ENCODE measurements at places on chromosomes 3 and 15.

- no peak for DNase-seq
Measured at GRCh38 chr15:73355612-73356265, 13.0 kb downstream of the HCN4 start.

GRCh38 chr3:72999951-73000350 is 3.3 kb downstream of the PPP4R2 start:
- DNase-seq: no peak

DNA sequence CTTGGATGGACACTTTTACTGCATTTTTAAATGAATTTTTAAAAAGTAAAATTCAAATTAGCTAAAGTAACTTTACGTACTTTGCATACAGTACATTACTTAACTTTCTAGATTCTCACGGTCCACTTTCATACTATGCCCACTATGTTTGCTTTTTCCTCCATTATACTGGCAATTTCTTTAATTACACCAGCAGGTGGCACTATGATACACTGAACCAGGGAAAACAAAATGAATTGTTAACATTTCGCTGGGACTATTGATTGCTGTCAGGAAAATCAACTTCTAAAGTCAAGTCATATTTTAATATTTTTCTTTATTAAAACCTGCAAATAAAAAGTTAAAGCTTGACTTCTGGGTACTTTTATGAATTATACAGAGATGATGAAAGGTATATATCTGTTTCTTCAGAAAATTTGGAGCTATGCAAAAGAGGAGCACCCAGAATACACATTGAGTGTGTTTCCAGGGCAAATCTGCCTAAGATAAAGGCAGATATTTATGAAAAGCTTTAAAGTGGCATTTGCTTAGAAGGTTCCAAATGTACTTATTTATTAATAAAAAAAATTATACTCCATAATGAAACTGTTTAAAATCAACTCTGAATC is 21.8 kb upstream of the POU1F1 start:
- DNase-seq: no peak

DNA sequence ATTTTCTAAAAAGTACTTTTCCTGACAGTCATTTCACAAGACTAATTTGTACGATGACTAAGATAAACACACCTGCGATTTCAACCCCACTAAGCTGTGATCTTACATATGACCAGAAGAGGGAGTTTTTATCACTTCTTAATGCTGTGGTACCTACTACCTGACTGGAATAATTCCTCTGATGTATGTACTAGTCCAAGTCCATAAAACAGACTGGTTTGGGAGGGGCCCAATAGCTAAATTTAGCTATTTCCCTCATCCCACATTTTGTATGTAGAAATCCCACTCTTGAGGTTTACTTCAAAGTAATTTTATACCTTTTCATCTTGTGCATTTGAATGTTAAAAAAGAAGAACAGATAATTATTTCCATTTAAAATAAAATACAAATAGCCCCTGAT is 49.7 kb upstream of the SCAANT1 start:
- DNase-seq: no peak

DNA sequence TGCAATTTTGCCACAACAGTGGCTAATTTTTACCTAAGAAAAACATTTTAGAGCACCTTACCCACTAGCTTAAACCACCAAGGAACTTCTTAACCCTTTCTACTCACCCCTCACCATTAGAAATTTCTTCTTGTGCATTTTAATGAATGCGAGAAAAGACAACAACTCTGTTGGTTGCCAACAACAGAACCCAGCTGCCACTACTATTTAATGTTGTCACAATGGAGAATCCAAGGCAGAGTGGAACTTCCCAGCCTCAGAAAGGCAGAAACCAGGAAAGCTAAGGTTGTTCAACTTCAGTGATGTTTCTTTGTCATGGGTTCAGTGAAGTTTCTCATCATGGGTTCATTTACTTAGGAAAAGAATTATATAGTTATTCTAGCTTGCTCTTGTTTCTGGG is 325.2 kb upstream of the ARL6 start:
- DNase-seq: no peak

- DNase-seq: no peak
Measured at GRCh38 chr15:52234596-52235541, 43.7 kb upstream of the GNB5 start.

GRCh38 chr3:94291686-94292085 is 228.8 kb downstream of the NSUN3 start:
- DNase-seq: no peak

DNA sequence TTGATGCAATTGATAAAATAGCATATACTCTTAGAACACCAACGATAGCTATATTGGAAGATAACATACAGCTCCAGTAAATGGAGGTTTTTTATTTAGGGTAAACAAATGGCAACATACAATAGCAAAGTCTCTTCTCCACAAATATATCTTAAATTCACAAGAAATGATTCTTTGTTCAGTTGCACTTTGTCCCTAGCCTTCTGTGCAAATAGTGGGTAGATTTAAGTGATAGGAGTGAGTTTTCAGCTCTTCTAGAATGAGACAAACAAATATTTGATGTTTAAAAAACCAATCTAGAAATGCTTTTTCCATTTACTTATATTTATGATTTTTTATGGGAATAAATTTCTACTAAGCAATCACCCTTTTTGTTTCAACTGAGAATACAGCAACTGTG is 253.8 kb downstream of the NEK10 start:
- DNase-seq: no peak

DNA sequence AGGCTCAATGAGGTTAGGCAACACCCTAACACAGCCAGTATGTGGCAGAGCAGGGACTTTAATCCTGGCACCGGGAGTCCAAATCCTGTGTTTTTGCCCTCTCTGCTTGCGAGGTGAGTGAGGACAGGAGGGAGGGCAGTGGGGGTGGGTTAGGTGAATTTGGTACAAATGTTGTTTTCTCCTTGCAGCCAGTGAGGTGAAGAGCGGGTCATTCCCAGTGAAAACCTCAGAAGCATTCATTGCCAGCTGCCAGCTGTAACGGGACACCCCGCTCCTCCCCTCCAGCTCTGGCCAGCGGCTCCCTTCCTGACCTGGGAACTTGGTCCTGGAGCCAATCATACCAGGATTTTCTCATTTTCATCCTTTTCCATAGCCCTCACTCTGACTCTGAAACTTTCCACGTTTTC is 45.7 kb upstream of the RAB6B start:
- DNase-seq: peak; percentile 83

- DNase-seq: peak; percentile 31
Measured at GRCh38 chr3:38345879-38346586, 552 bp upstream of the XYLB start.

GRCh38 chr3:24336101-24336500 is 158.5 kb downstream of the THRB start:
- DNase-seq: no peak

- DNase-seq: no peak
Measured at GRCh38 chr3:108099244-108099643, 8.4 kb upstream of the CD47 start.

- no peak for DNase-seq
Measured at GRCh38 chr3:172315401-172316091, 132.7 kb downstream of the GHSR start.

DNA sequence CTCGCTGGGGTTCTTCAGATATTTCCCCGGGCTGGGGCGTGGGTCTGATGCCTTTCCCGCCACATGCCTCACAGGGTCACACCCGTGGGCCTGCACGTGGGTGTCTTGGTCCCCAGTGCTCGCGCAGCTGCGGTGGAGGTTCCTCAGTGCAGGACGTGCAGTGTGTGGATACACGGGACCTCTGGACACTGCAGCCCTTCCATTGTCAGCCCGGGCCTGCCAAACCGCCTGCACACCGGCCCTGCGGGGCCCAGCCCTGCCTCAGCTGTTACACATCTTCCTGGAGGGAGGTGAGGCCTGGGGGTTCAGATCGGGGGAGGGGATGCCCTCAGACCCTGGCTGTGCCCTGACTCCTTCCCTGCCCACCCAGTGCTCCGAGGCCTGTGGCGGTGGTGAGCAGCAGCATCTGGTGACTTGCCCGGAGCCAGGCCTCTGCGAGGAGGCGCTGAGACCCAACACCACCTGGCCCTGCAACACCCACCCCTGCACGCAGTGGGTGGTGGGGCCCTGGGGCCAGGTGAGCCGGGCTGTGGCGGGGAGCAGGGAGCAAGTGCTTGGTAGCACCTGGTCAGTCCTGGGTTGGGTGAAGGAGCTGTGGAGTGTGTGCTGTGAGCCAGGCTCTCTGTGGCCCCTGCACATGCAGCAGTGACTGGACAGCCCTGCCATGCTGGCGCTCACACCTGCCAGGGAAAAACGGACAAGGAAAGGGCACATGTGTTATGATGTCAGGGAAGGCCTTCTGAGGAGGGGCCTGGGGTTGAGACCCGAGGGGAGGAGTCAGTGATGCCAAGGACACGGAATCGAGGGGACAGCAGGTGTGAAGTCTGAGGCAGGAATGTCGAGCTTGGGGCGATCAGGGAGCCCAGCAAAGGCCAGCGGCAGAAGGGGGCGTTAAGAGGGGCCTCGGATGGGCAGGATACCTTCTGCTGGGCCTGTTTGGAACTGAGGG is 88.9 kb downstream of the TBC1D2B start:
- no peak for DNase-seq

- DNase-seq: no peak
Measured at GRCh38 chr3:9497821-9498565, 55.6 kb downstream of the LHFPL4 start.

GRCh38 chr15:68328964-68329363 is 51.4 kb downstream of the FEM1B start:
- no peak for DNase-seq

DNA sequence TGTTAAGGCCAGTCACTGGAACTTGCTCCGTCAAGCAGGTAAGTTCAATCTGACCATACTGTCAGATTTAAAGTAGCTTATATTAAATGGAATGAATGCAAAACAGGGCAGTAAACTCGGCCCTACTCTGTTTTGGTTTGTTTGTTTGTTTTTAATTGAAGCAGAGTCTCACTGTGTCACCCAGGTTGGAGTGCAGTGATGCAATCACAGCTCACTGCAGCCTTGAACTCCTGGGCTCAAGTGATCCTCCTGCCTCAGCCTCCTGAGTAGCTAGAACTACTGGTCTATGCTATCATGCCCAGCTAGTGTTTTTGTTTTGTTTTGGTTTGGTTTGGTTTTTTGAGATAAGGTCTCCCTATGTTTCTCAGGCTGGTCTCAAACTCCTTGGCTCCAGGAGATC is 305.0 kb downstream of the FEZF2 start:
- DNase-seq: no peak

GRCh38 chr15:95558131-95558530 is 772.4 kb upstream of the NR2F2 start:
- no peak for DNase-seq

- DNase-seq: no peak
Measured at GRCh38 chr3:62011666-62012065, 361.7 kb downstream of the FEZF2 start.

DNA sequence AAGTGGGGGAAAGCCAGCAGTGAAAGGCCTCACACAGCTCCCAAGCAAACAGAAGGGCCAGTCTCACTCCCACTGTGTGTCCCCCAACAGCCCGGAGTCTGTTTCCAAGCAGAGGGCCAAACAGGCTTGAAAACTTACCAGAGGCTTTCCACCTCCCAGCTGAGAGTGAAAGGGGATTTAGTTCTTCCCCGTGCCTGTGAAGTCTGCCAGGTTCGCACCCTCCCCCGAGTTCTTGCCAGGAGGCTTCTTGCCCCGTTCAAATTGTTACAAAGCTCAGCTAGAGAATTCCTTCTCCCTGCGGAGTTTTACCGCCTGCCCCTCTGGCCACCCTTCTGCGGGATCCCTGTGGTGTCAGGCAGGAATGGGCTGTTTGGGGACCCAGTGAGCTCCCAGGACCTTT is 68.0 kb upstream of the WNT7A start:
- no peak for DNase-seq

GRCh38 chr3:13277860-13278531 is 142.1 kb downstream of the NUP210 start:
- DNase-seq: no peak

GRCh38 chr3:81426826-81427577 is 334.4 kb downstream of the GBE1 start:
- no peak for DNase-seq

GRCh38 chr3:191085091-191085490 is 114.0 kb upstream of the OSTN start:
- DNase-seq: peak; percentile 43

- DNase-seq: no peak
Measured at GRCh38 chr3:64900156-64900555, 212.4 kb upstream of the ADAMTS9 start.

DNA sequence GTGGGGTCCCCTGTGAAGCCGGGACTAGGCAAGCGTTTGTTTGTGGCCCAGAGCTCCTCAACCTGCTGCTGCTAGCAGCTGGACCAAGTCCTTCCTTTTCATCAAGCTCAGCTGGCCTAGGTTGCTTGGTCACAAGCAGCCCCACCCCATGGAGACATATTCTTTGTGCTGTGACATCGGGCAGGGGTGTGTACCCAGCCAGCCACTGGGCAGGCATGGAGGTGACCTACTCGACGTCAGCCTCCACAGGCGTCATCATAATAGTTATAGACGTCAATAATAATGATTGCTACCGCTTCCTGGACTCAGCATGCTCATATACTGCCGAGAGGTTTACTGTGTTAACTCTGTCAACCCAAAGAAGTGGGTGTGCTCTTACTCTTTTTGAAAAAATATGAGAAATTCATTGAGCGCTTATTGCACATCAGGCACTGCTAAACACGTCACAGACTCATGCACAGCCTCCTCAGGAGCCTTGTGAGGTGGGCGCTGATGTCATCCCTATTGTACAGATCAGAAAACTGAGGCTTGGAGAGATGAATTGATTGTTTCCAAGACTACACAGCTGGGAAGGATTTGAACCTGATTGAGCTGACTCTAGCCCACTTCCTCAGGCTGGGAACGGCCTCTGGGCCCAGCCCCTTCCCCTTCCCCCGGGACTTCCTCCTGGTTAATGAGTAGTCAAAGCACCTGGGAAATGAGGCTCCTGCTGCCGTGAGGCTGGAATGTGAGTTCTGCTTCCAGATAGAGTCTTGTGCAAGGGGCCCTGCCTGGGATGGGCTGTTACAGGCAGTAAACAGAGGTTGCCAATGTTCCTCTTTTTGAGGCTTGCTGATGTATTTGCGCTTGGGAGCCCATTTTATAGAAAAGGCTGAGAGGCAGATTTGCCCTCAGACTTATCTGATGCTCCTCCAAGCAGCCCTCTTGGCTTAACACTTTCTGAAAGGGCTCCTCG is 16.2 kb downstream of the SLC6A6 start:
- DNase-seq: no peak

DNA sequence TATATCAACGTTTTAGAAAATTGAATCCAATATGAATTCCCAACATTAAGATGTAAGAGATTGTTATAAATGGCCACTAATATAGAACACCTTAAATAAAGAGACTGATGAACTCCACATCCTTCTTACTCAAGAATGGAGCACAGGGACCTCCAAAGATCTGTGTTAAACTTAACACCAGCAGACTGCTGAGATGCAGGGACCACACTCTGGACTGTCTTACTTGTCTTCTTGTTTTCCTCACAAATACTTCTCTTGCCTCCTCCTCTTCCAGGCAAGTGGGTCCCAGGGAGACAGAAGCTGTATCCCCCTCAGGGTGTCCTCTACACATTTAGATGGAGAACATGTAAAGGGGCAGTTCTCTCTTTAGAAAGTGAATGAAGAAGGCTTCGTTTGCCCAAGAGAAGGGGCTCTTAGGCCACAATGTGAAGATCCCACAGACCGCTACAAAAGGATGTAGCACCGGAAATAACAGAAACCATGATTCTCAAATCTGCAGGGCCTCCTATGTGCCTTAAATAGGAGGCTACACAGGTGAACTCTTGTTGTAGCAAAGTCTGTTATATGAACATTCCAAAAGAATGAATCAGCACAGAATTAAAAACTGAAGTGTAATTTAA is 52.2 kb downstream of the SATB1 start:
- no peak for DNase-seq

GRCh38 chr3:47086071-47086470 is 77.8 kb downstream of the SETD2 start:
- DNase-seq: no peak

GRCh38 chr15:98826658-98827057 is 178.3 kb downstream of the IGF1R start:
- no peak for DNase-seq
